ENCODE measurements at places on chromosomes 4 and X.

GRCh38 chr4:121510341-121510874, 129.6 kb upstream of the QRFPR start:
- DNase-seq = no peak

DNA sequence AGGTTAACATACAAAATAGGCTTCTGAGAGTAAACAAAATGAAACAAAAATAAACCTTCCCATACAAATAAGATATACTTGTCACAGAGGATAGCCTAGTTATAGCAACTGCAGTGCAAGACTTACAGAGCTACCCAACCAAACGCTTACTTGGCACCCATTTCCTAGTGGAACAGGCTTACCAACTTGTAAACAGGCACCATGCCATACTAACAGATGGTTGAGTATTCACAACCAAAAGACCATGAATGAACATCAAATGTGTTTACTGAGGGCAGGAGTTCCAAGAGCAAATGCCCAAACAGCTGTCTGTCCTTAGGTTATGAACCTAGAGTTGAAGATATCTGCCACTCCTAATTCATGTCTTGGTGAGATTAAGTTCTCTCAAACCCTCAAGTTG, 2629.2 kb downstream of the PCDH7 start:
- no peak for DNase-seq

GRCh38 chr4:26407476-26407875, 82.8 kb downstream of the CCKAR start:
- DNase-seq = no peak

- peak; percentile 2 for DNase-seq
Measured at GRCh38 chrX:22192419-22193060, 80.2 kb upstream of the CBLL2 start.

GRCh38 chrX:123504047-123504446, 228.8 kb downstream of the THOC2 start:
- DNase-seq = no peak

GRCh38 chr4:38577462-38577861, 86.5 kb upstream of the KLF3 start:
- DNase-seq = no peak

- no peak for DNase-seq
Measured at GRCh38 chrX:66654411-66654810, 15.5 kb upstream of the EDA2R start.

- DNase-seq = no peak
Measured at GRCh38 chr4:14254252-14254651, 626.7 kb upstream of the BOD1L1 start.

- DNase-seq = no peak
Measured at GRCh38 chr4:76194325-76194724, 19.3 kb downstream of the SCARB2 start.

GRCh38 chrX:106286053-106286650, 118.0 kb downstream of the PWWP3B start:
- DNase-seq = no peak

DNA sequence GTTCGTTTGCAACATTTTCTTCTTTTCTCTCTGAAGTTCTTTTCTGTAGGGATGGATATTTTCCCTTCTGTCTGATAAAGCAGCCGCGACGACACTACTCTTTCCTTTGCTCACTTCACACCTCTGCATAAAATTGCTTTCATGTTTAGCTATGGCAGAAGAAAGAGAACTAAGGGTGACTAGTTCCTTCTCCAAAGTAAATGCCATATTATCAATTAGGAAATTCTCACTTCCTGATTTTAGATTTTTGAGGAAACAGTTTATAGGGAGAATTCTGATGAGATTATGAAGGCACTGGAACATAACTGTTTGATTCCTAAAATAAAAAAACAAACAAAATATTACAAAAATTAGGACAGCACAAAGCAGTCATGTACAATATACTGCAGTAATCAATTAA, 29.2 kb downstream of the FANCB start:
- no peak for DNase-seq

GRCh38 chrX:13654116-13654515, 1.2 kb downstream of the TCEANC start:
- no peak for DNase-seq

DNA sequence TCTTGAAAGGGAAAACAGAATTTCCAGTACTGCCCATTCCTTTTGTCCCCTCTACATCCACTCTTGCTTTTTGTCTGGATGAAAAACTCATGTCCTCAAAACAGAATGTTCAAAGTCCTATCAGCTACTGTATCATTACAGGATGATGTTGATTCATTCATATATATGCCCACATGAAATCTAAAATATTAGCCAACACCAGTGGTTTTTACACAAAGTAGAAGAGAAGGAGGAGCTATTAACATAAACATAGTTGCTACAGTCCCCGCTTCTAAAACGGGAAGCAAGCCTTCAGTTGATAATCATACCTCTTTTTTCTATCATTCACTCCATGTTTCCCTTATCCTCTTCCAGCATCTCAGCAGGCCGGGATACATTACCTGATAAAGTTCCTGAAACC, 7.7 kb upstream of the THOC2 start:
- DNase-seq = no peak

DNA sequence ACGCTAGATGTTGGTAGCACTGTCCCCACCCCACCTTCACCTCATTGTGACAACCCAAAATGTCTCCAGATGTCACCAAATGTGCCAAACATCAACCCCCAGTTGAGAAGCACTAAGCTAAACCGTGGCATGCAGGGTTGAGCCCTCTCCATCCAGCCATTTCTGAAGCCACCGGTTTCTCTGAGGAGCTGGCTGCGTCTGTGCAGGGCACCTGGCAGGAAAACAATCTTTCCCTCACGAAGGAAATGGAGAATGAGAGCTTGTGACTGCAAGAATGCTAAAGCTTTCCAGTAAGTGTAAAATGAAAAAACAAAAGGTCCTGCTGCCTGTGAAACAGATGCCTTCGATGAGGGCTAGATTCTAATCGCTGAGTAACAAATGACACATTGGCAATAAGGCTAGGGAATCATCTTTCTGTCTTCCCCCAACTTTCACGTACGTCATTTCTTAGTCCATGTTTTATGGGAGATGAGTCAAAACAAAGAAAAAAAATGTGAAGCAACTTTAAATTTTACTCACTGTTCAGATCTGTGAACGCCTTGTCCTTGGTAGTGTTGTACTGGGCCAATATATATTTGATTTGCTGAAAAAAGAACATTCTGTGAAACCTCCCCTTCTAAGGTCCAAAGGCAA, 59.9 kb downstream of the PROM1 start:
- DNase-seq = no peak

DNA sequence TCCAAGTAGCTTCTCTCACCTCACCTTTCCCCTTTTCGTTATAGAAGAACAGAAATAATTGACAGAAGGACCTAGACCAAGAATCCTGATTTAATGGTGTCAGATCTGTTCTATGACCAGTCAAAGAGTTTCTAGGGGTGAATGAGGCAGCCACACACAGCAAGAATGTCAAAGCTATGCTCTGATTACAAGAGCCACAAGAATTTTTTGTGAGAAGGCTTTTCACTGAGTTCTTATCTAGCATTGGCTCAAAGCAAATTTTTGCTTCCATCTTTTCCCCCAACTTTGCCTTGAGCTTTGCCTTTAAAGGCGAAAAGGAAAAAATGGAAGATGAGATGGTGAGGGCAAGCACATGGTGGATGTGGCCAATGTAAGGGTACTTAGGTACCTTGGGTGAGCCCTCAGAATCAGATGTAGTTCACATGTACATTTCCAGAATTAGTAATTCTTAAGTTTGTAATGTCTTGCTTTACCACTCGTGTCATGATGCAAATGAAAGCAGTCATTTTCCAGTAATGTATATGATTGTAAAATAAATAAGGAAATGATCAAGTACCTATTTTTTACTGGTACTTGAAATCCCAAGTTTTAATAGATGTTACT, 23.5 kb downstream of the FMR1 start:
- DNase-seq = no peak
